Natural killer cell treated with Interleukin-12 subunit alpha and Interleukin-12 subunit beta and Interleukin-15 and Interleukin-18, amount 100 ng/mL, for 72 hours (primary cell): ENCODE measurements at places on chromosomes 6 and 20.

DNA sequence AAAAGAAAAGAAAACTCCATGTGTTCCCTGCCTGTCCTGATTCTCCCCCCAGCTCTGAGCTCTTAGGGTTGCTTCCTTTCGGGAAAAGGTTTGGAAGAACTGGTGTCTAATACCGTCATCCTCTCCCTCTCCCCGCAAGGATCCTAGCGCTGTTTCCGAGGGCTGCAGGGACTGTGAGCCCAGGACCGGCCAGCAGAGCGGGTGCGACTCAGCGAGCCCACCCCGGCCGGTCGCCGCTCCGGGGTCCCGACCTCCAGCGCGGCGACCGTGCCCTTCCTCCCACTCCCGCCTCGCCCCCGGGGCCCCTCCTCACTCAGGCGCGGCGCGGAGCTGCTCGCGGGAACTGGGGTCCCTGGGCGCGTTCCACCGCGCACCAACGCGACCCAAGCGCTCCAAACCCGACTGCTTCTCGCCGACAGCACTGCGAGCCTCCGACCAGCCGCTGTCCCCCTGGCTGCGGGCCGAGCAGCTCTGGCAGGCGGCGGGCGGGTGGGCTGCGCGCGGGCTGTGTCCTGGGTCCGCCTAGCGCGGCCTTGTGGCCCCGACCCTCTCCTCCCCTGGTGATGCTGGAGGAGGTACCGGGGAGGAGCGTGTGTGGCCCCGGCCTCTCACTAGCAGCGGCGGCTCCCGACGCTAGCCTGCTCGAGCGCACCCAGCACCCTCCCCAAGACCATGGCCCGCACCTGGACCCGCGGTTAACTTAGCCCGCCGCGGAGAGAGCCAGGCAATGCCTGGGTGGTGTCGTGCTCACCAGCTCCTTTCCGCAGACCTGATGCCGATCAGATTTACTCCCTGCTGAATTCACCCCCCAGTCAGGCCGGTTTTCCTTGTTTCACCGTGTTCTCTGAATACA lies at the start of gene PLA2G7:
TSS of gene PLA2G7 (minus strand) at position 509 of the 853 bp plus-strand sequence. CDS start 12,484 bp downstream, outside the sequence.
- DNase-seq = no peak

- DNase-seq = no peak
Measured at GRCh38 chr20:32163951-32164350, 43.6 kb downstream of the PLAGL2 start.

DNA sequence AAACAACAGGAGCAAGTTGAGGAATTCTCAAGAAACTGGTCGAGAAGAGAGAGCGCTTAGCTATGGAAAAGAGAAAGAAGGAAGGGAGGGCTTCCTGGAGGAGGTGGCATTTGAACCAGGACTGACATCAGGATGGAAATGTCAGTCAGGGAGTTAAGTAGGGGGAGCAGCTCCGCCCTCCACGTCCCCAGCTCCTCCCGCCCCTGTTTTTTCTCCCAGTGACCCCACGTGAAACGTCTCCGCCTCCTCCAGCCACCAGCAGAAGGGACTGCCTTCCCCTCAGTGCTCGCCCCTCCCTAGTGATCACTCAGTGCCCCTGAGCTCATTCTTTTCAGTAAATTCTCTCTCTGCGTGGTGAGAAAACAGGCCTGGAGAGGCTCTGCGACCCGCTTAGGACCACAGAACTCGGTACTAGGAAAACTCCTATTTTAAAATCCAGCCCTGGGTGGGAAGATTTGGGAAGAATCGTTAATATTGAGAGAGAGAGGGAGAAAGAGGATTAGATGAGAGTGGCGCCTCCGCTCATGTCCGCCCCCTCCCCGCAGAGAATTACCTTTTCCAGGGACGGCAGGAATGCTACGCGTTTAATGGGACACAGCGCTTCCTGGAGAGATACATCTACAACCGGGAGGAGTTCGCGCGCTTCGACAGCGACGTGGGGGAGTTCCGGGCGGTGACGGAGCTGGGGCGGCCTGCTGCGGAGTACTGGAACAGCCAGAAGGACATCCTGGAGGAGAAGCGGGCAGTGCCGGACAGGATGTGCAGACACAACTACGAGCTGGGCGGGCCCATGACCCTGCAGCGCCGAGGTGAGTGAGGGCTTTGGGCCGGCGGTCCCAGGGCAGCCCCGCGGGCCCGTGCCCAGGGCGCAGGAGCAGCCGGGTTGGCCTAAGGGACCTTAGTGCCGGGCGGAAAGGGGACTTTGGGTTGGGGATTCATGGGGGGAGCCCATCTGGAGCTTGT lies 4.6 kb downstream of the HLA-DPB1 start:
- DNase-seq = no peak

- DNase-seq = no peak
Measured at GRCh38 chr6:104400844-104401243, 458.9 kb downstream of the HACE1 start.

DNA sequence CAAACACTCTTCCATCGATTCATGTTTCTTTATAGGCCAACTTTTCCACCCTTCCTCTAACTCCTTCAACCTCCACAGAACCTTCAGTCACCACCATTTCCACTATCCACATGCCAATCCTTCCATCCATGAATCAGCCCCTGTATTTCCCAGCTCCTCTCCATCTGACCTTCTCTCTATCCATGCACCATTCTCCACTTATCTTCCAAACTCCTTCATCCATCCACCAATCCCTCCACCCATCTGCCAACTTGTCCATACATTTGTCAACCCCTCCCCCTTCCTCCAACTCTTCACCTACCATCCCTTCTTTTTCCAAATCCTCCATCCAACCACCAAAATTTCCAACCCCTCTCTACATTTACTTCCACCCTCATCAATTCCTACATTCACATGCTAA lies 49.9 kb downstream of the MAFB start:
- DNase-seq = no peak

DNA sequence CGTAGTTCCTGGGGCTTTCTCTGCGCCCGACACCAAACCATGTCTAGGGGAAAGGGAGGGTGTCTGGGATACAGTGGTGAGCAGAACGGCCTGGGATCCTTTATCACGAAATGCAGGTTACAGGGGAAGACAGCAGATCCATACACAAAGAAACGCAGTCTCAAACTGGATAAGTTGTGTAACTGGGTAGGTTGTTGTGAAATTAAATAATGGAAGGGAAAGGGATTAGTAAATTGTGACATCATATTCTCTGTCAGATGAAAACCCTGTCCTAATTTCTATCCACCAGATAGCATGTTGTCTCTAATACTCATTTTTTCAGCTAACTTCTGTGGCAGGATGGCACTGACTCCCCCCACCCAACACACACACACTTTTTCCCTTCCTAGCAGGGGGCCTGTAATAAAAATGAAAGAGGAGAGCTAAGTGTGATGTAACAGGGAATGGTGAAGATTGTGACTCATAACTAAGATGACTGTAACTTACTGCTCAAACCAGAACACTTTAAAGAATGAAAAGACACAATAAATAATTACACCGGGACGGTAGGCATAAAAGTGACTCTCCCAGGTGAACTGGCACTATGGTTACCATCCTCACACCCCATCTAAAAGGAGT lies 769 bp upstream of the TRPC4AP start:
- DNase-seq = no peak

- no peak for DNase-seq
Measured at GRCh38 chr6:140812636-140813035, 1320.1 kb upstream of the GJE1 start.

- no peak for DNase-seq
Measured at GRCh38 chr6:10451828-10452509, 37.1 kb upstream of the TFAP2A start.

- no peak for DNase-seq
Measured at GRCh38 chr20:61954276-61955021, 111.2 kb downstream of the TAF4 start.

DNA sequence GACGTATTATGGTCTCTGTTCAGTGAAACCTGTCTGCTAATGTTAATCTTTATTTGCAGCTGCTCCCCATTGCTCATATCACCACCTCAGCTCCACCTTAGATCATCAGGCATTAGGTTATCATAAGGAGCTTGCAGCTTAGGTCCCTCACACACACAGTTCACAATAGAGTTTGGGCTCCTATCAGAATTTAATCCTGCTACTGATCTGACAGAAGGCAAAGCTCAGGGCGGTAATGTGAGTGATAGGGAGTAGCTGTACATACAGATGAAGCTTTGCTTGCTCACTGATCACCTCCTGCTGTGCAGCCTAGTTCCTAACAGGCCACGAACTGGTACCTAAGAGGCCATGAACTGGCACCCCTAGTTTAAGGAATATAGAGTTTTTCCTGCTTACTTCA lies 989.7 kb downstream of the EYS start:
- no peak for DNase-seq

DNA sequence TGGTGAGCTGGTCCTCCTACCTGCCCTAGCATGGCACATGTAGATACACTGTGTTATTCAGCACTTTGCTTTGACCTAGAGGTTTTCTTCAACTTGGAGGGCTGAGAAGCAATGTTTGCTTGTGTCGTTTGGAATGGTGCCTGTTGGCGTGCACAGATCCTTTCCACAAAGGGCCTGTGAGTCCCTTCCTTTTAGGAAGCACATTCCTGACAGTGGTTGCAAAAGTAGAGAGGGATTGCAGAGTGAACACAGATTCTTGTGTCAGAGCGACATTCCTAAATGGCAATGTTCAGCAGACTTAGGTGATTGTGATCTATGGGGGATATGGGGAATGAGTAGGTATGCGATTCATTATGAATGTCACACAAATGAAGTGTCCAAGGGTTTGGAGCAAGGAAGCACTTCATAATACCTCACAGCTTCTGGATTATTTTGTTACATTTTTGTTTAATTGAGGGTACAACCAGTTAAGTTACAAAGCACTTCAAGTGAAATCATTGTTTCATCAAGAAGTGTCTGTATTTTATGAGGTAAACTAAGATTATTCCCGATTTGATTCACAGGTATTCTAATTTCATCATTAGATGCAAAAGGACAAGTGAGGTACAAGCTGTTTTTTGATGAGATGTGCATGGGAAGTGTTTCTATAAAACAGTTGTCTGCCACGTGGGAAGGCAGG lies 713 bp upstream of the RNF144B start:
- DNase-seq = no peak

DNA sequence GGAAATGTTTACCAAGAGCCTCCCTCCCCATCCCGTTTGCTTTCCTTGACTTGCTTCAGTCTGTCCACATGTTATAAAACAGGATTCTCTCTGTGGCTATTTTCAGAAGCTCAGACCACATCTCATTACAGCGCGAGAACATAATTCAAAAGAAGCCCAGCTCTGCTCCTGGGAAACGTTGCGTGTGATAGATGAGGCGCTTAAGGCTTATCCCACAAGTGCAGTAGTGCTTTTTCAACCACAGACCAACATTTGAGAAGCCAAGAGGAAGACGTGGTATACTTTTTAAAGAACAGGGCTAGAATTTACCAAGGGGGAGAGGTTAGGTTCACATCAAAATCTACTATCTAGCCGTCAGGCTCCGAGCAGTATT lies 239.5 kb downstream of the SLC24A3 start:
- DNase-seq = no peak

DNA sequence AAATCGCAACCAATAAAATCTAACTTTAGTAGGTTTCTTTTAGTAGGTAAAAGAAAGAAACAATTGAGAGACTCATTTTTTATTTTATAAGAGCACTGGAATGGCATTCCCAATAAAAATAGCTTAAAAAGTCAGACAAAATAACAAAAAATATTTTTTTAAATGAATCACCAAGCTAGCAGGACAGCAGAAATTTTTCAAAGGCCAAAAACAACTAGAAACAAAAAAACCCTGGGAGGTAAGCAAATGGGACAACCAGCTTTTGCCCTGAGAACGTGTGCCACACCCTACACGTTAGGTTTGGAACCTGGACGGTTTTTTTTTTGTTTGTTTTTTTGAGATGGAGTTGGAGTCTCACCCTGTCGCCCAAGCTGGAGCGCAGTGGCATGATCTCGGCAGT lies 19.6 kb downstream of the GPLD1 start:
- no peak for DNase-seq

DNA sequence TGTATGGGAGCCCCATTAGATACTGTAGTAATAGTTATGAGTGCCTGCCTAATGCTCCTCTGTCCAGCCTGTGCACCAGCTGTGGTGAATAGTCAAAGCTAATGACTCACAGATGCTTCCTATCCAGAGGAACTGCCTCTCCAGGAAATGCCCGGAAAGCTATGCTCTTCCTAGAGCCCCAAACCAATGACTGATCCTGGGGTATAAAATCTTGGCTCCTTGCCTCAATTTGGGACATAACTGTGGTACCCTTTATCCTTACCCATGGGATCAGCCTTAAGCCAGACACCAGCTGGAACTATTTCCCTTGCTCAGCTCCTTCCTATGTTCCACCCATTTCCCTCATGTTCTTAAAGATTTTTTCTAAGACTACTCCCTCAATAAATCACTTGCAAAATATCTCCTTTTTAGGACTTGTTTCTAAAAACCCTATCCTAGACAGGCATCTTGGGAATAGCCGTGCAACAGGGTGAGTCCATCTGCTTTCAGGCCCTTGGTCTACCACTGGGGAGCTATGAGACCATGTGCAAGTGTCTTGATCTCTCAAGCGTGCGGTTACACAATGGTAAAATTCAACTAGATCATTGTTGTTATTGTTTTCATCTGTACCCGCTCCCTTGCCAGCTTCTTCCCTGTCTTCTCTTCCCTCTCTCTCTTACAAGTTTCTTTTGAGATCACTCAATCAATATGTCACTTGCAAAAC lies 283.7 kb downstream of the BTBD3 start:
- DNase-seq = no peak

GRCh38 chr6:85864453-85865401 lies 222.0 kb upstream of the SYNCRIP start:
- no peak for DNase-seq

DNA sequence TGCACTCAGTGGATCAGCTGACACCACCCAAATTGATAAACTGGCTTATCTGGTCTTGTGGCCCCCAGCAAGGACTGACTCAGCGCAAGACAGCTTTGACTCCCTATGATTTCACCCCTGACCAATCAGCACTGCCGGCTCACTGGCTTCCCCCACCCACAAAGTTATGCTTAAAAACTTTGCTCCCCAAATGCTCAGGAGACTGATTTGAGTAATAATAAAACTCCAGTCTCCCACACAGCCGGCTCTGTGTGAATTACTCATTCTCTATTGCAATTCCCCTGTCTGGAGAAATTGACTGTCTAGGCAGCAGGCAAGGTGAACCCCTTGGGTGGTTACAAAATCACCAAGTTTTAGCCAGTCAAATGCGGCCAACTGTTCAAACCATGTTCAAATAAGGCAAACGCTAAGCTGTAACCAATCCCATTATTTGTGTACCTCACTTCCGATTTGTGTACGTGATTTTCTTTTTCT lies 32.5 kb downstream of the SLC22A2 start:
- DNase-seq = no peak

DNA sequence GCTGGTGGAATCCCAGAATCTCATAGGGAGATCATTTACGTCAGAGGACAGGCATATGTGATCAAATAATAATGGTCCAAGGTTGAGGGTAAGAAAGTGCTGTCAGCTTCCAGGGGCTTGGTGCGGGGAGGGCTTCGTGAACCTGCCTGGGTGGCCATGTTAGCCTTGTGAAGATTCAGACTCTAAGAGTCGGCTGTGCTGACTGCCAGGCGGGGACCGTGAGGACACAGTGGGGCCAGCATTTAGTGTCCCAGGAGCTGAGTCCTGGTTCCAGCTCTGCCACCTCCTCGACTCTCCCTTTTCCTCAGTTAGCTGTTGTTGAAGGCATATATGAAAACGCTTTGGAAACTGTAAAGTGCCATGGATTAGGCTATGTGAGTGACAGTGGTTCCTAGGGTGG lies 33.5 kb downstream of the VSTM2L start:
- DNase-seq = no peak

GRCh38 chr6:106128981-106129781 lies 43.0 kb downstream of the PRDM1 start:
- DNase-seq = no peak
